ENCODE measurements at places on chromosomes 12 and 14.

DNA sequence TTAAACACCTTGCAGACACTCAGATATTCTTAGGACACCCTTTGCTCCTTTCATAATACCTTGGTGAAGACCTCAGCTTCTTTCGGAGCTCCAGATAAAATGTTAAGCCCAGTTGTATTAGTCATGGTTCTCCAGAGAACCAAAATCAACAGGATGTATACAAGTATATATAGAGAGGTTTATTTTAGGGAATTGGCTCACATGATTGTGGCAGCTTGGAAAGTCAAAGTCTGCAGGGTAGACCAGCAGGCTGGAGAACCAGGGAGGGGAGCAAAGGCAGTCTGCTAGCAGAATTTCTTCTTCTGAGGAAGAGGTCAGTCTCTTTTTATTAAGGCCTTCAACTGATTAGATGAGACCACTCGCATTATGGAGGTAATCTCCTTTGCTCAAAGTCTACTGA lies 6.9 kb upstream of the IGF1 start:
- no peak for DNase-seq

GRCh38 chr14:51451561-51451960 lies 200.1 kb upstream of the FRMD6 start:
- DNase-seq: no peak

DNA sequence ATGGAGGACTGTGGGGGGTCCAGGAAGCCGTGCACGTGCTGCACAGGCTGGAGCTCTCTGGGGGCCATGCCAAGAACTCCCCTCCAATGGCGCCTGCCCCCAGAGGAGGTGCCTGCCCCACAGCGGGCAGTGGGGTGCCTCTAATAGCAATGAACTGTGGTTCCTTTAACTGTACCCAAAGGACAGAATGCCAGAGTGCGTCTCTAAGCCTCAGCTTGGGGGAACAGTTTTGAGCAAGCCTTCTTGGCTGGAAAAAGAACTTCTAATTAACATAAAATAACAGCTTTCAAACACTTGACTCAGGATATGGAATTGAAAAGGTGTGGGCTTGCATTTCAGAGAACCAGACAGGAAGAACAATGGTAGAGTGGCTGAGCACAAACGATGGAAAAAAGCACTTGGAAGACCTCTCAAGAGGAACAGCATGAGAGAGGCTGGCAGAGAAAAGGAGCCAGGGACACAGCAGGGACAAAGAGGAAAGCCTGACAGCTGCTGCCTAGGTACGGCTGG lies 195.6 kb downstream of the TTC7B start:
- DNase-seq: no peak

- no peak for DNase-seq
Observed at GRCh38 chr12:58489394-58489793, 430.9 kb downstream of the LRIG3 start.

- DNase-seq: no peak
Observed at GRCh38 chr12:95545731-95546490, 5.4 kb downstream of the USP44 start.

GRCh38 chr12:106757623-106758348 lies 16.7 kb upstream of the RIC8B start:
- DNase-seq: no peak

DNA sequence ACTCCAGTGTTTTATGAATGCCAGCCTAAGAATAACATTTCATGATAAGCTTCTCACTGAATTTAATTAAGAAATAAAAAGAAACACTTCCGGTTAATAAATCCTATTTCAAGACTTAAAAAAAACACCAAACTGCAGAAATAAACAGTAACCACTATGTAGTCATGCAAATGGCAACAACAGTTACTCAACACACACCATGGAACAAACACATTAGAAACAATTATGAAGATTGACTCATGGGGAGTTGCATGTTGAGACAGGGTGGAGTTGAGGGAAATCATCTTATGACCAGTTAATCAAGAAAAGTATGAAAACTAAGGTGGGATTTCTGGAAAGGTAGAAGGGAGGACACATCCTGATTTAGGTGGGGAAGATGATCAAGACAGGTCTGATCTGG lies 52.7 kb downstream of the PLBD1 start:
- no peak for DNase-seq

- no peak for DNase-seq
Observed at GRCh38 chr14:51818748-51819380, 41.5 kb upstream of the GNG2 start.

- DNase-seq: no peak
Observed at GRCh38 chr14:23514644-23514957, 37.0 kb downstream of the ZFHX2 start.
